ENCODE measurements at places on chromosomes 5 and 9.

DNA sequence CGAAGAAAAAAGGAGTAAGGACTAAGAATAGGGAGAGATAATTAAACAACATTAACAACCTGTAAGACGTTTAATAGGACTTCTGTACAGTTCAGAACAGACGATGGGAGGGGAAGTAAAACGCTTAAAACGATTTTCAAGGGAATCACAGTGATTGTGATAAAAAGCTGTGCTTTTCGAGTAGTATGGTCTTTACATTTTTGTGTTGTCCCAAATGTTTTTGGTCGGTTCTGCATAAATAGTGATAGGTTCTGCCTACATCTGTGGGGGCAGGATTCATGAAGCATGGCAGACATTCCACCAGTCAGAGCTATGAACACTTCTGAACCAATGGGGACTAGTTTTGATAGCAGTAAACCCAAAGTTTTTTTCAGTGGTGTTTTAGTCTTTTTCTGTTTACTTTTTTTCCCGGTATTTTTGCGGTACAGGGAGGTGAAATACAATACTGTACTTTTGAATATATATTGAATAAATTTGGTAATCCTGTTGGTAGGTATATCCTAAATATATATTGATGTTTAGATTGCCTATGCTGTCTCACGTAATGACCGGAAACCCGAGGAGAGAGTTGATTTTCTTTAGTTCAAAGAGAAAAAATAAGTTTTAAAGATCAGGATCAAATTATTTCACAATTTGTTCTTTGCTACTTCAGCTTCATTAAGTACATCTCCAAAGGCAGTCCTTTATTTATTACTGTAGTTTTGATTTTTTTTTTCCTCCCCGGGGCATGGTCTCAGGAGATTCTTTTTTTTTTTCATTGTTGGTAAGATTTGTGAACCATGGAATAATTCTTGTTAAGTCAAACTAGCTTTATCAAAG, 1.3 kb downstream of the ERBIN start:
- no peak for DNase-seq

- DNase-seq = no peak
Observed at GRCh38 chr9:126703002-126703865, 89.5 kb downstream of the LMX1B start.

DNA sequence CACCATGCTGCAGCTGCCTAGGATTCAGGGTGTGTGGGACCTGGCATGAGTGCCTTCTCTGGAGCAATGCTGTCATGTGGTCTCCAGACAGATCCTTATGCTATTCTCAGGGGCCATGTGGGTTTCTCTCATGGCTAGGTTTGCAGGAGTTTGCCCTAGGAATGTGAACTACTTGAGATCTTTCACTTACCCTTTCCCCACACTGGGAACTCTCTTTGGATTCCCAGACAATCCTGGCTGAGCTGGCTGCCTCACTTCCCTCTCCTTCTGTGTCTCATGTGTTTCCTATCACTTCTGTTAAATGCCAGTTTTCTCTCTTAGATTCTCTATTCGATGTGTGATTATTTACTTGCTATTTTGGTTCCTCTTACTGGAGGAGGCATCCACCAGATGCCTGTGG, 270.2 kb upstream of the RASA1 start:
- no peak for DNase-seq

DNA sequence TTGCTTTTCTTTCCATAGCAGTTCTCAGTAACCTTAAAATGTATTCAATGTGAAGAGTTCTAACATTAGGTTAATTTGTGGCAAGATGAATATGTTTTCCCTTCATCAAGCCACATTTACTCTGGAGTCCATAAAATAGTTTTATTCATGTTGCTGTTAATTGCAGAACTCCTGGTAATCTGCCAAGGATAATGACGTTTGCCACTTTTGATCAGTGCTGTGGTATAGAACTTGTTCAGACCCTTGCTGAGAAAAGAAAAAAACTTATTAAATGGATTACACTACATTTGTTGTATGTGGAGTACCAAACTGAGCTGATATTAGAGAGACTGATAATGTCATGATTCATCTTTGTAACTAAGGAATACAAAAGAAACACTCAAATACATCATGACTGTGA, 212.4 kb upstream of the DMAC1 start:
- DNase-seq = no peak

DNA sequence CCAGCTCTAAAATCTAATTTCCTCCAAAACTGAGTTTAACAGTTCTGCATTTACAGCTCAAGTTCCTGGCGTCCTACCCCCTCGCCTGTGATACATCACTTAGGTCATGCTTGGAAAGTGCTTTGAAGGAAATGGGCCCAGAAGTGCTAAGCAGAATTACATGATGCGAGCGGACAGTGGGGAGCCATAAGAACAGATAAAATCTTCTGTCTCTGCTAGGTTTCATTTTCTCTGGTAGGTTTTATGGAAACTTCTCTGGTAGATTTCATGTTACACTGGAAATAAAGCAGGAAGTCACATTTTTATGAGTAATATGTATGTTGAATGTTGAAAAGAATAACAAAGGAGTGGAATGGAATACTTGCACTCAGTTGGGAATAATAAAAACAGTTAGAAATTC, 138.3 kb downstream of the ZDHHC21 start:
- DNase-seq = no peak

- no peak for DNase-seq
Observed at GRCh38 chr9:114307899-114308267, 15.0 kb upstream of the ORM1 start.

- DNase-seq = no peak
Observed at GRCh38 chr9:87285183-87285850, 212.3 kb upstream of the DAPK1 start.

DNA sequence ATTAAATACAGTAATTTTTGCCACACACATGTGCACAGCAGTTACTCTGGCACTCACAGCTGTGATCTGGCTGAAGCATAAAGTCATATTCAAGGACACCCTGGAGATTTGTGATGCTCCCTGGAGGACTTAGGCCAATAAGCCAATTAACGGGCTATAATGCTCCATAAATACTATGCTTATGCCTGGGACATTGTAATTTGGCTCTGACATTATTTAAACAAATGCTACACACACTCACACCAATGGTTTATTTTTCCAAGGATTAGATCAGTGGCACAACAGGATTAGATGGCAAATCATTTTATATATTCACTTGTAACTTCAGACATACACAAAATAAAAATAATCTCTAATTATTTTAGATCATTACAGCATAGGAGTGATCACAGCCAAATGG, 111.2 kb downstream of the LMNB1 start:
- DNase-seq = no peak

- DNase-seq = no peak
Observed at GRCh38 chr5:4116834-4117233, 521.2 kb downstream of the IRX1 start.

Data from GOT3 (cell line).